Stimulated activated CD4-positive, alpha-beta T cell treated with anti-CD3 and anti-CD28 coated beads, Interleukin-2, amount 100 ng/mL, for 4 hours (primary cell): ENCODE measurements at places on chromosomes 3 and 15.

DNA sequence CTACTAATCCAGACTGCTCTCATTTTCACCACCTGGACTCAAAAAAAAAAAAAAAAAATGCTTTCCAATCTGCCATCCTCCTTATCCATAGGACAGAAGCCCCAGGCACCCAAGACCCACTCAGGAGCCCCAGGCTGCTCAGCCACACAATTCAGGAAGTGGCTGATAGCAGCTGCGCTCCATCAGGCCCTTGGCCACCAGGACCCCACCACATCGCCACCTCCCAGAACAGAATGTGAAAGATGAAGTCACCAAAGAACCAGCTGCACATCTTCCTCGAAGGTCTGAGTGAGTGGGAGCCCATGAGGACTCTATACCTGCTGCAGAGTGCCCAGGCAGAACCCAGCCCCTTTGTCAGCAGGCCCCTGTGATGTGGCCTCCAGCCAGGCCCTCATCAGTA lies 19.5 kb downstream of the POC1A start:
- no peak for DNase-seq

DNA sequence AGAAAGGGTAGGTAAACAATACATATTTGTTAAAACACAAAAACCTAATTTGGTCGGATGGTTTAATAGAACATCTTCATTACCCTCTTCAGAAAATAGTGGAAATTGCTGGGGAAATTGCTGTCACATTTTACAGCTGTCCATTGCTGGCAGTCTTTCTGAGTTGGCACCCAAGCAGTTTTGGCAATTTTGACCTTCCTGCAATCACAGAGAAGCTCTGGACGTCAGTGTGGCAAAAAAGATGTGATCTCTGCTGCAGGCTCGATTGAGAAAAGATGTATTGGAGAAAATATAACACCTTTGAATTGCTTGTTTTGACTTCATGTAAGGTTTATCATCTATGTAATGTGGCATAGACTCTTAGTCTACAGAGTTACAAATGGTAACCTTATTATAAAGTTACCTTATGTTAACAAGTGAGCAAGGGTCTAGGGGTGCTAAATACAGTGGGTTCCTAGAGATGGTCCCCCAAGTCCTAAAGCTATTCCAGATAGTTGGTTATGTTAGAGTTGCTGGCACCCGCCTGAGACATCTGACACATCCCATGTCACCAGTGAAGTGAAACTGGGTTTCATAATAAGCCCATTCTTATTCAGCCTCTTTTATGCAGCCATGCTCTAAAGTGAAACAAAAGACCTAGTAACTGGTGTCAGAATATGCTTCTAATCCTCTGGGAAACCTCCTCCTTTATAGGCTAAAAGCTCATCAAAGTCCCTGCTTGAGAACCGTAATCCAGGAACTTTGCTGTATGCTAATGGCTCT lies 14.0 kb downstream of the UBE2E1 start:
- no peak for DNase-seq

DNA sequence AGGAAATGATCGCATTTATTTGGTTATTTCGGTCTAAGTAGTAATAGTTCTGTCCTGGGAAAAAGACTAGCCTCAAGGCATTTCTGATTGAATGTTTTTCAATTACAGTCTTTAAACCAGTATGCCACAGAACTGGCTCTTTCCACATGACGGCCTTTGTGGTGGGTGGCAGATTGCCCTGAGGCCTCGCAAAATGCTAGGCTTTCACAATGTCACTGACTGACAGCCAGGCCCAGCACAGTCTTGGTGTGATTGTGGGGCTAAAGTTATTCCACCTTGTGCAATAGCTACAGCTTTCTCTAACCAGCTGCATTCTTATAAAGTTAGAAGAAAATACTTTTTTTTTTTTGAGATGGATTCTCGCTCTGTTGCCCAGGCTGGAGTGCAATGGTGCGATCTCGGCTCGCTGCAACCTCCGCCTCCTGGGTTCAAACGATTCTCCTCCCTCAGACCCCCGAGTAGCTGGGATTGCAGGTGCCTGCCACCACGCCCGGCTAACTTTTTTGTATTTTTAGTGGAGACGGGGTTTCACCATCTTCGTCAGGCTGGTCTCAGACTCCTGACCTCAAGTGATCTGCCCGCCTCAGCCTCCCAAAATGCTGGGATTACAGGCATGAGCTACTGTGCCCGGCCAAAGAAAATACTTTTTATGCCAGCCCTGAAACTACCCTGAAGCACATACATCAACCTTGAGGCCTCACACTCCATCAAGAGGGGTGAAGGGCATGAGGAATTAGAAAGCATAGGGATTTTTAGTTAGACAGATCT lies 2.5 kb upstream of the ADIPOQ start:
- no peak for DNase-seq

DNA sequence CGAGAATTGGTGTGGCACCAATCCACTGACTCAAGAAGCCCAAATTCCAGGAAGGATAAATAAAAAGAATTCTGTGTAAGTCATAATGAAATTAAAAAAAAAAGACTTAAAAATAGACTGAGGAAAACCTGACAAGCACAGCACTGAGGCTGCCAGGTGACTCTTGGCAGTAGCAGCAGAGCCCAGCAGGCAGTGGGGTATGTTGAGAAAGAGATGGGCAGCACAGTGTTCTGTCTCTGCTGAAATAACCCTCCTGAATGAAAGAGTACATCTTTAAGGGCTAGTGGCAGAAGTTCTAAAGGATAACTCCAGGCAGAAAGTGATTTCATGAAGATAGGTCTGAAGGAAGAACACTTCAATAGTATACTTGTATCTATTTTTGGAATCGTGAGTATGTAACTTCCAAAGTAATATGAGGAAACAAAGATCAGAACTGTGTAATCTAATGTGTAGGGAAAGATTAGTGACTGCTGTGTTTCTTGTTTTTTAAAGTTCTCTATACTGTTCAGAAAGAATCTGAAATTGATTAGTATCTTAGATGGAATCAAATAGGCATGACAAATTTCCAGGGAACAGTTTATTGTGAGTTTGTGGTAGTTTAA lies 75.9 kb downstream of the RAB7A start:
- no peak for DNase-seq

DNA sequence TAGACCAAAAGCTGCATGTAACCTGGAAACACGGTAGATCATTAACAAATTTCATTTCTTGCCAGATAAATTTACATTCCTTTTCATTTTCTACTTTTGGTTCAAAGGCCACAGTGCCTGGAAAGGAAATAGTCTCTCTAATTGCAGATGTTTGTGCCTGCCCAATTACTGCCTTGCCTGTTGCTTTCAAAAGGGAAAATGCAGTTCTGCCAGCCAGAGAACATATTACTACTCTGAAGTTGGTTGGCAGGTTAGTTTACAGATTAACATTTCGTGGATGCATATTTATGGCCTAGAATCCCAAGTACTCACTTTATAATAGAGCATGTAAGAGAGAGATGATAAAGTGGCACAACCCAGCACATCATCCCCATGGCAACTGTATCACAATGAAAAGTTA lies 124.3 kb upstream of the LRRC3B start:
- no peak for DNase-seq

DNA sequence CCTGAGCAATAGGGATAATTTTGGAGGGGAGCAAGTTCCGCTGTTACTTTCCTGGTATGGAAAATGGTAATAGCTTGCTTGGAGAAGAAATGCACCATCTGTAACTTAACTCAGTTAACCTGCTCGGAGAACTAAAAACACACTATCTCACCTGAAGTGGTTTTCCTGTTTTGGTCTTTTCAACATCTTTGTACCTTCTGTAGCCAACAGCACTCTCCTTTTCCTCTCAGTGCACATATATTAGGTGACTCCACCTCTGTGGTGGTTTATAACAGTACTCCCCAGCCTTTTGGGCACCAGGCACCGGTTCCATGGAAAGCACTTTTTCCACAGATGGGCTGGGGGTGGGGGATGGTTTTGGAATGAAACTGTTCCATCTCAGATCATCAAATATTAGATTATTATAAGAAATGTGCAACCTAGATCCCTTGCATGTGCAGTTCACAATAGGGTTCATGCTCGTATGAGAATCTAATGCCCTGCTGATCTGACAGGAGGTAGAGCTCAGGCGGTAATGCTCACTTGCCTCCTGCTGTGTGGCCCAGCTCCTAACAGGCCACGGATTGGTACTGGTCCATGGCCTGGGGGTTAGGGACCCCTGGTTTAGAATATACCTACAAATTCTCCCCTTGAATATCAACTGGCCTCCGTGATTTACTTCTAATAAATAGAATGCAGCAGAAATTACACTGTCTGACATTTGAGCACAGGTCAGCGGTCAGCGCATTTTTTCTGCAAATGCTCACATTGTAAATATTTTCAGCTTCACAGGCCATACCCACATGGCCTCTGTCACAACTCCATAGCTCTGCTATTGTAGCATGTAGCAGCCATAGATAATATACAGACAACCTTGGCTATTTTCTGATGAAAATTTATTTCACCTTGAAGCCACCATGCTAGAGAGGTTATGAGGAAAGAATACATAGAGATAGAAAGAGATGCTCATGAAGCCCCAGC lies 83.8 kb upstream of the SUCLG2 start:
- DNase-seq, result no peak

GRCh38 chr15:63447017-63447676 lies 57.2 kb upstream of the USP3 start:
- DNase-seq, result no peak

GRCh38 chr15:63157891-63158431 lies 684 bp upstream of the RPS27L start:
- no peak for DNase-seq

- no peak for DNase-seq
These were observed 329.9 kb downstream of the RBMS3 start for GRCh38 chr3:29610781-29611180.
